ENCODE measurements at places on chromosomes 4 and X.
A peak's percentile ranks its signal among the peaks of the same experiment; 100 is the strongest.

GRCh38 chrX:79366873-79367749, at the start of gene ITM2A:
ITM2A (minus strand) TSS chrX:79367334; CDS start chrX:79367215, 119 bp downstream.
- DNase-seq = no peak

- DNase-seq = no peak
Observed at GRCh38 chr4:7828793-7829301, 110.8 kb downstream of the AFAP1 start.

DNA sequence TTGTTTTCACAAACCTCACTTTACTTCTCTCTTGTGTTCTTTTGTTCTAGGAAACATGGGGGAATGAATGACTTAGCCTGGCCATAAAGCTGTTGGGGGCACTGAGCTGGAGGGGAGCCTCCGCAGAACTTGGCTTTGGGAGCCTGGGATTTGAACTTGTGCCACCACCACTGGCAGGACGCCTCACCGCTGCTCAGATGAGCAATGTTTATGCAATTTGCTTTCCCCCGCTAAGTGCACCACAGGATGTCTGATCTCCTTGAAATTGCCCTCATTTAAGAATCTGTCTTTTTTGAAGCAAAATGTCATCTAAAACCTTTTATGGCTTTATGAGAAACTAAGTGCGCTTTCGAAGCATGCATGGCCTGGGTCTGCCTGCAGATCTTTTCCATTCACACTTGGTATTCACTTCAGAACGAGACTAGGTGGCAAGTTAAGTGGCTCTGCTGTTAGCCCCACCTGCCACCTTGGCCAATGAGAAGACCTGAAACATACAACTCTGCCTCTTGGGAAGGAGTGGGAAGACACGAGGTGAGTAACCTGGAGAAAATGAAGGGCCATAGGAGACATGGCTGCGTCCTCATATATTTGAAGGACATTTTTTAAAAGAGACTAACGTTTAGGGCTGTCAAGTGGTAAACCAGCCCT, 119.3 kb downstream of the LDB2 start:
- DNase-seq = no peak

DNA sequence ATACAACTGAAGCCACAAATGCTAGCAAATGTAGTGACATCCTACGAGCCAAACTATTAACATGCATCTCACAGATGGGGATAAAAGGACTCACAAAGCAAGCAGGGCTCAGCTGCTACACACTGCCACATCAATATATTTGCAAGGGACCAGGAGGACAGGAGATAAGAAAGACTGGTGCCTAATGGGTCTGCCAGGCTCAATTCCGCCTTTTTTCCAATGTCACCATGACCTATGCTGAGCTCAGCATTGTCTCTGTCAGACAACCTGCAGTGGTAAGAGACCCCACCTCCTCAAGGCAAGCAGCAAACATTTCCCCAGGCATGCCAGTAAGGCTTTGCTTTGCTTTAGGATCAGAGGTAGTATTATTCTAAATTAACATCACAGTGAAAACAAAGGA, 435 bp downstream of the DCX start:
- DNase-seq = no peak

DNA sequence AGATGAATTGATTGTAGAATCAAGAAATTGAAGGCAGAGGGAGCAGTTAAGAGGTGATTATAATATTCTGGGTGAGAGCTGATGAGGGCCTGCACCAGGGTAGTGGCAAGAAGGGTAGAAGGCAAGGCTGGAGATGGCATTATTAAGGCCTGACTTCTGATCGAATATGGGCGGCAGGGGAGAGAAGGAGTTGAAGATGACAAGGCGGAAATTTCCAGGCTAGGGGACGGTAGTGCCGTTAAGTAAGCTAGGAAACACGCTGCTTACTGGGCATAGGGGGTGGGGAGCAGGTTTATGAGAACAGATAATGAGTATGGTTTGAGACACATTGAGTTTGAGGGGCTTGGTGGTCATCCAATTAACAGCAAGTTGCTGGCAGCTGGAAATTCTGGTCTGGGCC, 19.5 kb downstream of the BCORL1 start:
- DNase-seq = no peak

DNA sequence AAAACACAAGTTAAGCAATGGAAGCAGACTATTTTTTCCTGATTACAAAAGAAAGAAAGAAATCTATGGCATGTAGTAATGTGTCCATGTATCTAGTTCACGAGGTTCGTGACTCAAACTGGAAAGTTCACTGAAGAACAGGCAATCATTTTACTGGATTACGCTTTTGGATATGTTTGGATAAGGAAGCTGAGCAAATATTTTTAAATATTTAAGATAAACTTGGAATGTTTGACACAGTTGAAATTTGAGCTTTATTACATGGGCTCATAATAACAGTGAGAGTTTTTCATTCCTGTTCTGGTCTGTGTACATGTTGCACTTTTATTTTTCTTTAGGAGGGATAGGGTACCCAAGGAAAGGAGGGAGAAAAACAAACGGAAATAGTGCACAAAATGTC, 244.2 kb upstream of the GK2 start:
- DNase-seq = peak; percentile 60

DNA sequence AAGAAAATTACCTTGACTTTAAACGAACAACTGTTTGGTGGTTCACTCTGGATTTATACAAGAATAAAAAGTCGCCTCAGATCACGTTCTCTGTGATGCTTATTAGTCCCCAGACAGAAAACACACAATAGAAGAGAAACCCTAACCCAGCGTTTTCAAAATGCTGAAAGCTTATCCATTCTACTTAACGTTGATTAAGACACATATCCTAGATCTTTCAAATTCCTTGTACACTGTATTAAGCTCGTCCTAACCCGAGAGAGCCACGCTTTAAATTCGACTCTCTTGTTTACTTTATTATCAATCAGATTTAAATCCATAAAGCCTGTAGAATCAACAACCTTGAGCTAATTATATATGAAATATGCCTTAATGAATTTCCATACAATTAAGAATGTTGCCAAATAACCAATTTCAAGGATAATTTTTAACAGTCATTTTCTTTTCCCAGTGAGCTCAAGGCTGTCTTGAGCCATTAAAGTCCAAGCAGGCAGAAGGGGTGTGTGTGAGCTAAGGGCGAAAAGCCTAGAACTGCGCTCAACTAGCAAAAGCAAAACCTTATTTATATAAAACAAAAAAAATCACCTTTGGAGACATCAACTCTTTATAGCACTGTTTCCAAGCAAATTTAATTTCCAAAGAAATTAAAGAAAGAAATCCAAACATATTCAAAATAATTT, 981 bp upstream of the PITX2 start:
- DNase-seq = no peak

- DNase-seq = peak; percentile 77
Observed at GRCh38 chr4:68346461-68346860, 3.4 kb downstream of the YTHDC1 start.

- DNase-seq = no peak
Observed at GRCh38 chrX:72387247-72387646, 81.5 kb upstream of the CITED1 start.

DNA sequence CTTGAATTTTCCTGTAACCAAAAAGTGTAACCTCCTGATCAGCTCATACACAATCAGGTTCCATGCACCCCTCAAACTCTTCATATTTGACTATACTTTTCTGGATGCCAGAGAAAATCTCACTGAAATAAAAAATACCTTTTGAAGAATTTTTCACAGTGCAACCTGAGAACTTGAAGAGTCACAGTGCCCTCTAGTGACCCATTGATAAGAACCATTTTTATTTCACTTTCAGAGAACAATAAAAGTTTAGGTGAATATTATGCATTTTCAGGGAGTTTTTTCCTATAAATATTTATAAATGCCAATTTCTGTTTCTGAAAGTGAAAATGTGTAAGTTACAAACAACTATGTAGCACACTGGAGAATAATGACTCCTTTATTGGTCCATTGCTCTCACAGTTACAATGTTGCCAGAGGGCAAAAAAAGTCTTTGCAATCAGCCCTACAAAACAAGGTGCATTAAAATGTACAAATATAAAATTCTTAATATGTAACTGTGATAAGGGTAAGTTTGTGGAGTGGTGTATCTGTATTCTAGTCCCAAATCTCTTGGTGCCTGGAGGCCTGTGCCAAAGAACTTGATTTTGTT, 153.6 kb upstream of the INTU start:
- DNase-seq = no peak

GRCh38 chr4:189084671-189085070, 856.0 kb upstream of the FRG1 start:
- DNase-seq = no peak

GRCh38 chr4:123676890-123677229, 280.3 kb downstream of the SPRY1 start:
- DNase-seq = no peak

DNA sequence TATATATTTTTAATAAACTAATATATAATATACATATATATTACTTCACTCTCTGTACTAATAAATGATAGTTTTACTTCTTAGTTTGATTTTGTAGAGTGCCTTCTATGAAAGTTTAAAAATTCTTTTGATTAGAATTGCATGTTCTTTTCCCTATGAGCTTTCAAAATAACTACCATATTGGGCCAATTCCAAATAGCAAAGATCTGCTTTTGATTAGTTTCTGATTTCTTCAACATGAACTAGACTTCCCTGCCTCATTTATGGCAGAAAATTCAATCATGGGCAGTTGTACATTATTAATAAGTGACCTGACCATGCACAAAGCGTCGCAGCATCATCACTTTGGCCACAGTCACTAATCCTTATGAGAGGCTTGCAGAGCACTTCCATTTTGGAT, 48.9 kb upstream of the TEX13A start:
- no peak for DNase-seq

- DNase-seq = no peak
Observed at GRCh38 chr4:160044693-160045092, 941.8 kb downstream of the RAPGEF2 start.

GRCh38 chr4:52051615-52052474, 741 bp downstream of the SPATA18 start:
- DNase-seq = peak; percentile 62

DNA sequence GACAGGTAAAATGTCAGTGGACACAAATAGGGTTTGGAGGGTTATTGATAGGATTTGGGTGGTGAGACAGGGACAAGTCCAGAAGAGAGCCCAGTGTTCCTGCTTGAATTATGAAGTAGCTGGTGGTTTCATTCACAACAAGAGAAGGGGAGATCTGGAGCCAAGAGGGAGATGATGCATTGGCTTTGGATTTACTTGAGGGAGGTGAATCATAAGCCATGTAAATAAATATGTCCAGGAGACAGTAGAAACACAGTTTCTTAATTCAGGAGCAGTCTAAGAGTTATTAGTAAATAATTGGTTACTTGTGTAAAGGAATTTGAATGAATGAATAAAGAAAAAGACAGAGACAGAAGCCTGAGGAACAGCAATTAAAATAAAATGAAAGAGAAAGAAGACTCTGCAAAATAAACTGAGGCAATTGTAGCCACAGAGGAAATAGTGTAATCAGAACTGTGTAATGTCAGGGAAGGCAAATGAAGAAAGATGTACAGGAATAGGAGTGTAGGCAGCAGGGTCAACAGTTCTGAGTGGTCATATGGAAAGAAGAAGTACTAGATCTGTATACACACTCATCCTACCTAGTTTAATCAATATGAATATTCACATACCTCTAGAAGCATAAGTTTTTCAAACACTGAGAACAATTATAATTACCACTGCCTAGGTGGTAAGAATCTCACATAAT, 50.2 kb upstream of the CXCL8 start:
- DNase-seq = no peak

- no peak for DNase-seq
Observed at GRCh38 chr4:22483551-22483981, 32.3 kb downstream of the ADGRA3 start.

DNA sequence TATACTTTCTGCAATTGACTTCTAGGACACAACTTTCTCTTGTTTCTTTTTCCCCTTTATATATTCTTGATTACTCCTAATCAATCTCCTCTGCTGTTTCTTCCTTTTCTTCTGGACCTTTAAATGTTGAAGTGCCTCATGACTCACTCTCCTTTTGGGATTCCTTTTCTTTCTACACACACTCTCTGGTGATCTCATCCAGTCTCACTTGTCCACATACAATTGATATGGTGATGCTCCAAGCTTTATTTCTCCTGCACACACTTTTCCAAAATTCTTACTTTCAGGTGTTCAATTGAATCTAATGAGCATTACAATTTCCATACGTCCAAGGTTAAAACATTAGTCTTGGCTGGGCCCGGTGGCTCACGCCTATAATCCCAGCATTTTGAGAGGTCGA, 794.8 kb upstream of the EPHA5 start:
- DNase-seq = no peak

DNA sequence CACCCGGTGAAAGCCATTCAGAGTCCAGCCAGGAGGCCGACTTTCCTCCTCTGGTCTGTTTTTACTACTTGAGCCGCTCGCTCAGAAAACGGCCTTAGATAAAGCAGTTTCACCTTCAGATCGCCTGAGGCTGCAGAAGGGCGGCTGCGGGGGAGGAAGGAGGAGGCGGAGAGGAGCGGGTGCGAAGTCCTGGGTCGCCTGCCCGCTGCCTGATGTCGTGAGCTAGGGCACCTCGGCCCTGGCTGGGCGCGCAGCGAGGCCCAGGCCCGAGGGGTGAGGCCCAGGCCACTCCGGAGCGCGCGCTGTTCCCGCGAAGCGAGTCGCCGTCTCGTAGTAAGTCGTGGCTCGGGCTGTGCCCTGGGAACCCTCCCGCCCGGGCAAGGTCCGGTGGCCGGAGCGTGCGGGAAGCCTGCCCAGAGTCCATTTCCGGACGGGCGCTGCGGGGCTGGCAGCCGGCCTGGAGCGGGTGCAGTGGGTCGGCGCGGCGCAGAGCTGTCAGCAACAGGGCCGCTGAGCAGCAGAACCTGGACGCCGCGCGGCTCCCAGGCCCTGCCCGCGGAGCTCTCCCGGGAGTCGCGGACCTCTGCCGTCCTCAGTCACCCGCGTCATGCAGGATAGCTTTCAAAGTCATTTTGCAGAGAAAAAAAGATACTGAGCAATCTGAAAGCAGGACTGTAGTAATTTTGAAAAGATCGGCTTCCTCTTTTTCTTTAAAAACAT, 18.6 kb downstream of the TRIM2 start:
- DNase-seq = peak; percentile 35

GRCh38 chr4:2746891-2747695, 9.0 kb downstream of the TNIP2 start:
- no peak for DNase-seq

- no peak for DNase-seq
Observed at GRCh38 chrX:71164071-71164470, 19.4 kb downstream of the NLGN3 start.

- DNase-seq = no peak
Observed at GRCh38 chr4:15466596-15466995, 3.1 kb upstream of the CC2D2A start.

- no peak for DNase-seq
Observed at GRCh38 chrX:94576367-94577004, 902.5 kb downstream of the FAM133A start.

- no peak for DNase-seq
Observed at GRCh38 chrX:57899064-57899463, 11.2 kb downstream of the ZXDA start.

- no peak for DNase-seq
Observed at GRCh38 chr4:47050761-47051725, 19.7 kb downstream of the GABRB1 start.

GRCh38 chr4:84681486-84682274, 98.8 kb downstream of the CDS1 start:
- DNase-seq = no peak

DNA sequence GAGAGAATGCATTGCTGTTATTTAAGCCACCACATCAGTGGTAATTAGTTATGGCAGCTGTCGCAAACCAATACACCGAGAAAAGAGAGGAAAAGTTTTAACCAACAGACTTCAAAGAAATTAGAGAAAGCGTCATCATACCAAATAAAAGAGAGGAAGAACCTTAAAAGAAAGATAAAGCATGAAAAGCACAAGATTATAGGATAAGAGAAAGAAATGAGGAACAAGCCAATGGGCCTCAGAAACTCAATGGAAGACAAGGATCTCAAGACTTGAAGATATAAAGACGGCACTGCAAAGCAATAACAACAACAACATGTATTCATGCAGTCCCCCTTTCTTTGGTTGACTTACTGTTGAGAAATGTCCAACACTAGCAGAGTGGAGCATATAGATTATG, 22.8 kb upstream of the ASMTL start:
- DNase-seq = no peak
